ENCODE measurements at places on chromosomes 6 and 20.

- peak; percentile 49 for DNase-seq
Measured at GRCh38 chr6:82364087-82365015, 734 bp downstream of the TPBG start.

- no peak for DNase-seq
Measured at GRCh38 chr6:89866024-89866678, 28.1 kb upstream of the GJA10 start.

GRCh38 chr20:54502179-54502578, 26.8 kb downstream of the DOK5 start:
- DNase-seq: no peak

- DNase-seq: no peak
Measured at GRCh38 chr20:17226410-17227218, at the start of gene PCSK2. PCSK2 (plus strand) TSS chr20:17227040; CDS start chr20:17227306, 266 bp downstream.

- DNase-seq: no peak
Measured at GRCh38 chr6:135052939-135053338, 1.7 kb downstream of the HBS1L start.

DNA sequence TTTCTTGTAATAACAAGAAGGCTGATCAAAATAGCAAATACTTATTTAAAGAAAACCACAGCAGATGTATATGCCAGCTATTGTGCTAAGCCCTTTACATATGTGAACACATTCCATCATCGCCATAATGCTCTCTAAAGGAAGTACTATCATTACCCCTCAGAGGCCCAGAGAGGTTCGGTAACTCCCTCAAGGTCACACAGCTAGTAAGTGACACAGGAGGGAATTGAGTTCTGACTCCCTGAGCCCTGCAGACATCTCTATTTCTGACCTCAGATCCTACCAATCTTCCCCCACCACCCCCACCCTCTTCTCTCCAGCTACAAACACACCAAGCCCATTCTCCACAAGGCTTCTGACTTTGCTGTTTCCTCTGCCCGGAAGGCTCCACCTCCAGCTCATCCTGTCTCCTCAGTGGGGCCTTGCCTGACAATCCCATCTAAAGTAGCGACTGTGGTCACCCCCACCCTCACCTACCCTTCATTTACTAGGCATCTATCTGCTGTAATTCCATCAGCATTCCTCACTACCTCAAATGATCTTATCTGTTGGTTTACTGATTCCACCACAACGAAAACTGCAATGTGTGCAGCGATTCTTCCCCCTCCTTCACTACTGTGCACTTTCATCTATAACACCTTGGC, 234.5 kb downstream of the LRFN2 start:
- no peak for DNase-seq

DNA sequence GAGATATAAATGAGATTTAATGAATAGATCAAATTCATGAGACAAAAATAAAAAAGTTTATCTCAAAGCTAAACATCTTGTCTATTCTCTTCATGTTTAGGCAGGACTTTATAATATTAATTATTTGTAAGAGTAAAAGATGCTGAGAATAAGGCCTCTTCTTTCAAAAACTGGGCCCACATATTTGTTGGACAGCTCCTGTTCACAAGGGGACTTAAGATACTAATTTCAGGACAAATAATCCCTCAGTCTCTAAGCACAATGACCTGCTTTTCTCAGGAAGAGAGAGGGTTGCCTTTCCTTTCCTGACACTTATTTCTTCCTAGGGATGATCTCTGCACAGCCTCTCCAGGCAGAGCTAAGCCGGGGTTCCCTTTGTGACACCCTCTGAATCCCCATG, 43.3 kb downstream of the NOX3 start:
- no peak for DNase-seq

- no peak for DNase-seq
Measured at GRCh38 chr6:77089776-77090175, 373.5 kb downstream of the HTR1B start.

- no peak for DNase-seq
Measured at GRCh38 chr6:32931211-32931610, 9.6 kb downstream of the HLA-DMB start.

- no peak for DNase-seq
Measured at GRCh38 chr6:2913621-2914317, 10.7 kb upstream of the SERPINB9 start.

GRCh38 chr6:168217880-168218537, 101.6 kb downstream of the DACT2 start:
- no peak for DNase-seq

DNA sequence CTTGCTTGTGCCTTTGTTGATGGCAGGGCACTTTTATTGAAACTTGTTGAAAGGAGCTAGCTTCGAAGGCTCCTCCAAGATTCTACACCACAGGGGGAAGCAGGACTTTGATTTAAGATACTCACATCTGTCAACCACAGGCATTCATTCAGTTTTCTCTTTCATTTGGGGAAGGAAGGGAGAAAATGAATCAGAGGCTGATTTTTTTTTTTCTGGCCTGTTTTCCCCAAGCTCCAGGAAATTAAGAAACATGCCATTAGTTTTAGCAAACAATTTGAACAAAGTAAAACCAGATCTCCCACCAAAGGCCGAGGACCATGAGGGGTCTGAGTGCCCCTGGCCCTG, 8.7 kb upstream of the APCDD1L start:
- no peak for DNase-seq

DNA sequence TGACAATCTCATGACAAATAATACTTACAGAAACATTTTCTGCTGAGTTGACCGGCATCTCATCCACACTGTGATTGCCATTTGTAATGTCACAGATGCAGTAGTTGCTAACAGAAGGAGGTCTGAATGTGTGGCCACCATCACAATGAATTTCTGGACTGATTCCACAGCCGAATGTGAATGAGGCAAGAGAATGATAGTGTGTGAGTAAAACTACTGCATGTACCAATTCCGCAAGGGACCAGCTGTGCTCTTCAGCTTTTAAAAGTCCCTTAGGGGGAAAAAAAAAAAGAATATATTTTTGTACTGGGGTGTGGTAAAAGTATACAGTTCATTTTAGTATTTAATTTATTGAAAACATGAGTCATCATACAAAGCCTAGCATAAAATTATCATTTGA, 96.2 kb downstream of the SESN1 start:
- DNase-seq: no peak

DNA sequence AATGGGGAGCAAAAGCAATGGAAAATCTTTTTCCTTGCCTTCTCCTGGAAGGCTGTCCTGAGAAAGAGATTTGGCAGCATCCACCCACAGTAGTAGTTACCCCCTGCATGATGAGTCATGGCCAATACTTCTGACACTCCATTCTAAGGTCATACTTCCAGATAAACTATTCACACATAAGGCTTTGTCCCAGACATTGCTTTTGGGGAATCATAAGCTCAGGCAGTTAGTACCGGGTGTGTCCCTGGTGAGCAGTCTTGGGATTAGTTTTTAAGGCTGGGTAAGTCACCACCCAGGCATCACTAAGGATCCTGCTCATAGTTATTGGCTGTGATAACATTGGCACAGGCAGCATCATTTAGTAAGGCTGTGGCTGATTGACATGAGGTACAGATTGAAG, 160.6 kb upstream of the GGTLC1 start:
- no peak for DNase-seq

DNA sequence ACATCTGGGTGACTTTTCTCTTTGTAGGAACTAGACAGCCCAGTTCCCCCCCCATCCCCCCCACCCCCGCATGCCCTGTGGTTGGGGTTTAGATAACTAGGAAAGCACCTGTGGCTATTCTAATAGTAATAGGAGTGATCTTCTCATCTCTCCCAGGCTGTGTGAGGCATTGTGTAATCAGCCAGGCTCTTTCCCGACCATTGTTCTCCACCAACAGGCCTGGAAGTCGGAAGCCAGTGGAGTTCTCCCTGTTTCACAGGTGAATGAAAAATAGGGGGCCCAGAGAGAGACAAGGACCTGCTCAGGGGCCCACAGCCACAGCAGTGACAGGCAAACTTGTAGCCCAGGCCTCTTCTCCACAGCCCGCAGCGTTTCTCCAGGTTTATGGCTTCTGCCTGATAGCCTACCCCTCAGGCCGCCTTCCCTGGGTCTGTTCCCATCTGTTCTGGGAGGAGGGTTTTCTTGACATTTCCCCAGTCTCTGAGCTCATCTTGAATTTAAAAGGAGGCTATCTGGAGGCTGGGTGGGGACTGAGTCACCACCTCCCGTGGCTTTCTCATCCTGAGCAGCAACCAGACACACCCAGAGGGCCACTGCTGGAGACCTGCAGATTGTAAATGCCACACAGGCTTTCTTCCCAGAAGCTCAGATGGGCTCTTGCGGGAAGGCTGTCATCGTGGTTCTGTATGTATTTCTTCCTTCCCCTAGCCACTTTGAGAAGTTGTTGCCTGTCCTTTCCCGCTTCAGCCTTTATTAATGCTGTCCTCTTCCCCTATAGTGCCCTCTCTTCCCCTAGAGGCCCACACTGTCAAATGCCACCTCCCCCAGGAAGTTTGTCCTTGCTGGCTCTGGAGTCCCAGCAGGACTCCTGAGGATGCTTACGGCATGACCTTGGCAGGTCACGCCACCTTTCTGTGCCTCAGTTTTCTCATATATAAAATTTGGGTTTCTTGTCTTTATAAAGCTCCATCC, 75.9 kb upstream of the MYL9 start:
- DNase-seq: peak; percentile 96

GRCh38 chr6:137473598-137473997, 20.6 kb downstream of the OLIG3 start:
- DNase-seq: no peak

DNA sequence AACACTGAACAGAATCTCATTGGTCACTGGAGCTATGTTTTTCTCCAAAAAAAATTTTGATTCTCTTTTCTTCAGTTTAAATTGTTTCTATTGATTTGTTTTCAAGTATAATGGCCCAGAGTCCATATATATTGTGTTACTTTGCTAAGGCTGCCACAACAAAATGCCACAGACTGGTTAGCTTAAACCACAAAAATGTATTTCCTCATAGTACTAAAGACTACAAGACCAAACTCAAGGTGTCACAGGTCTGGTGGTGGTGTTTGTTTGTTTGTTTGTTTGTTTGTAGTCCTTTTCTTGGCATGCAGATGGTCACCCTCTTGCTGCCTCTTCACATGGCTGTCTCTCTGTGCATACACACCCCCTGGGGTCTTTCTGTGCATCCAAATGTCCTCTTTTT, 34.0 kb downstream of the BMP5 start:
- DNase-seq: no peak
